ENCODE measurements at places on chromosomes 2 and 18.

DNA sequence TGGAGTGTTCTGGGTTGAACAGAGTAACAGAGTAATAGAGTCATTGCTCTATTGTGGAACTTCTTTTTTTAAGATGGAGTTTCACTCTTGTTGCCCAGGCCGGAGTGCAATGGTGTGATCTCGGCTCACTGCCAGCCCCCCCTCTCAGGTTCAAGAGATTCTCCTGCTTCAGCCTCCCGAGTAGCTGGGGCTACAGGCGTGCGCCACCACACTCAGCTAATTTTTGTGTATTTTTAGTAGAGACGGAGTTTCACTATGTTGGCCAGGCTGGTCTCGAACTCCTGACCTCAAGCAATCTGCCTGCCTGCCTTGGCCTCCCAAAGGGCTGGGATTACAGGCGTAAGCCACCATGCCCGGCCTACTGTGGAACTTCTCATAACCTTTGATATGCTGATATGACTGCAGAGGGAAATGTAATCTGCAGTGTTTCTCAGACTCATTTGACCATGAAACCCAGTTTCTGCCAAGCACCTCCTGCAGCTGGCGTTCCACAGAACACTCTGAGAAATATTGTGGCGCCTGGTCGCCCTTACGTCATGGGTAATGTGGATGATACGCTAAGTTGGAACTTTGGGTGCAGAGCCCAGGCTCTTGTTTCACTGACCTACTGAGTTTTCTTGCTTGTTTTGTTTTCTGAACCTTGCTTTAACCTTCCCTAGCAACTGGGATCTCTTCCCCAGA lies 213.8 kb downstream of the BCL2 start:
- H3K27ac ChIP-seq: no peak overlapping the region
- H3K27me3 ChIP-seq: no peaks in the 10 kb centered on the region
- no peak for DNase-seq
- H3K4me3 ChIP-seq: no peak overlapping the region

- H3K4me1 ChIP-seq: peaks cover 3% of the 10 kb centered on the region
- peaks cover 12% of the 10 kb centered on the region for H3K36me3 ChIP-seq
- no peak overlapping the region for H3K27ac ChIP-seq
- H3K27me3 ChIP-seq: no peaks in the 10 kb centered on the region
- no peak overlapping the region for H3K4me3 ChIP-seq
- DNase-seq: peak; percentile 44
These were observed 63.4 kb downstream of the ZCCHC2 start for GRCh38 chr18:62586151-62586774.

DNA sequence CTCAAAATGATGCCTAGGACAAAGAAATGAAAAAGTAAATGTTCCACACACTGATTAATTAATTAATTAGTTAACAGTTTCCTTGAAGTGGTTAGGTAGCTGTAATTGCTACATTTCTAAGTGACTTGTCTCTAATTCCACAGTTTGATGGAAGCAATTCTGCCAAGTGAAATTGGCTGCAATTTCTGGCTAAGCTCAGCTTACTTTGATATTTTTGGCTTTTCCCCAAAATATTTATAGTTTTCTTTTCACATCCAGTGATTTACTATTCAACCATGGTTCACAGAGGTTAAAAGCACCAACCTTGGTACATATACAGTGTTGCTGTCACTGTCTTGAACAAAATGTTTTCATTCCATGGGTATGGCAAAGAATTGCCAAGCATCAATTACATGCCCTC lies 459.5 kb upstream of the CDH20 start:
- DNase-seq: no peak
- H3K4me1 ChIP-seq: no peaks in the 10 kb centered on the region

DNA sequence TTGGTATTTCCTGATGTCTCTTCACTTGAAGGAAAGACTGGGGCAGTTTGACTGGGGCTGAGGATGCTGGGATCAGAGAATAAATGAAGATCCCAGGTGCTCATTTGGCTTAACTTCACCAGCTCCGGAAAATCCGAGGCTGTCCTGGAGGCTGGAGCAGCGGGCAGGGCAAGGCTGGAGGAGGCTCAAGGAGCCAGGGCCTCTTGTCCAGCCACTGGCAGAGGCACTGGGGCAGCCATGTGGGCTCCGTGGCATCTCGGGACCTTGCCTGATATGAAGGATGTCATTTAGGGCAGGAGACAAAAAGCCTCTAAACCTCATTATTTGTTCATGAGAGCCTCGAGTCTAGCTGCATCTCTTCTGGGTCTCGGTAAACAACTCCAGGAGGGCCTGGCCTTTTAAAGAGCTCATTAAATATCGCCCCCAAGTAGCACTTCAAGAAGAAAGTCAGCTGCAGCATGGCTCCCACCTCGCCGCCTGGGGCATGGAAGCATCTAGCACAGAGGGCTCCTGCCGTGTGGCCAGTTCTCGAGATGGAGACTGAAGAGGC lies 13.5 kb upstream of the GPR55 start:
- H3K36me3 ChIP-seq: no peaks in the 10 kb centered on the region
- no peak overlapping the region for H3K27ac ChIP-seq
- H3K4me3 ChIP-seq: no peak overlapping the region
- H3K4me1 ChIP-seq: no peaks in the 10 kb centered on the region

- H3K27ac ChIP-seq: no peak overlapping the region
- H3K27me3 ChIP-seq: peaks cover 2% of the 10 kb centered on the region
- H3K4me3 ChIP-seq: no peak overlapping the region
- no peak for DNase-seq
- H3K36me3 ChIP-seq: no peaks in the 10 kb centered on the region
- H3K4me1 ChIP-seq: peaks cover 2% of the 10 kb centered on the region
These were observed 222.9 kb upstream of the AGAP1 start for GRCh38 chr2:235270956-235271355.

DNA sequence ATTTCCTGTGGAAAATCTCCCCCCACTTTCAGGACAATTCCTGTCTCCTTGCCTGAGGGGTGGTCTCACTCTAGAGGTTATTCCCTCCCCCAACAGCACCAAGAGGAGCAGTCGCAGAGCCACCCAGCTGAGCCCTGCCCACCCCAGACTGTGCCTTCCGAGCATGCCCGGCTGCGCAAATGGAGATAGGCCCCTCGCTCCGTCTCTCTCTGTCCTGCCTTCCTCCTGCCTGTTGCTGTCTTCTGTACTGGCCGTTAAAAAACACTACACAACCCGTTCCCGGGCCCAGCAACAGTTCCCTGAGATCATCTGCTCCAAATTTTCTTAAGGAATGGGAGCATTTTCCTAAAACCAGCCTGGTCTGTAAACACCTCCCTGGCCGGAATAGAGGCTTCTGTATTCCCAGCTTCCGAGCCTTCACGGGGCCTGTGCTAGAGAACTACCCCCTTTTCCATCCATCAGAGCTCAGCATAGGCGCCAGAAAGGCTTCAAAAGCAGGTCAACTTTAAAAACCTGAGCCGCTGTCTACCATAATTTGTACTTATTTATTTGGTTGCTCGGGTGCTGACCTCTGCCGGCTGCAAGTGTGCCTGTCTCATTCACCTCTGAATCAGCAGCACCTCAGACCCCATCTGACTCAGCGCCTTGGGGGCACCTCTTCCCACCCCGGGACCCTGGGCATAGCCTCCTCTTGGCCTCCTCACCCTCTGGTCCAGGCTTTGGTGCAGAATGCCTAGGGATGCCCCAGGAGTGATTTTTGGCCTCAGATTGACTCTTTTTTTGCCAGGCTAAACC lies 159.4 kb downstream of the PXDN start:
- H3K36me3 ChIP-seq: no peaks in the 10 kb centered on the region
- H3K27ac ChIP-seq: no peak overlapping the region
- DNase-seq: no peak
- peaks cover 3% of the 10 kb centered on the region for H3K27me3 ChIP-seq
- H3K4me3 ChIP-seq: no peak overlapping the region

DNA sequence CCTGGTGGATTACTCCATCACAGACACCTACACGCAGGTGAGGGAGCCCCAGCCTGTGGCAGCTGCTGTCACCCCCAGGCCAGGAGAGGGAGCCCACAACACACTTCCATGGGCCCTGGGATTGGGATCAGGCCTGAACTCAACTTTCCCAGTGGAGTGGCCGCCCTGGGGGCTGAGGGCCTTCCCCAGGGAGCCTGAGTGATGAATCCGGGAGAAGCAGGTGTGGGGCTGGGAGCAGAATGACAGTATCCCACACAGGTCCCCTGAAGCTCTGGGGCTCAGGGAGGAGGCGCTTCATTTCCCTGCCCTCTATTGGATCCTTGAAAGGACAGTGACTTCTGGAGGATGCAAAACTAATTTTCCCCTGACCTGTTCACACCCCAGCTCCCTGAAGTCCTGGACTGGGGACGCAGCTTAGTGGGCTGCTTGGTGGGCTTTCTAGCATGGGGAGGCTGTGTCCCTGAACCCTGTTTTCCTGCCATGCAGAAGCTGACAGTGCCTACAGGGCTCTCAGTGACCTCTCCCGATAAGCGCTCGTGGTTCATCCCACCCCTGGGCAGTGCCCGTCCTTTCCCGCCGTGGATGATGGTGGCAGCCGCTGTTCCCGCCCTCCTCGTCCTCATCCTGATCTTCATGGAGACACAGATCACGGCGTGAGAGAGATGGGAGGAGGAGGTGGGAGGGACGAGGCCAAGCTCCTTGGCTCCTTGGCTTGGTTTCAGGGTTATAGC lies 11.0 kb downstream of the SLC4A3 start:
- no peak overlapping the region for H3K4me3 ChIP-seq
- H3K27ac ChIP-seq: no peak overlapping the region
- peaks cover 6% of the 10 kb centered on the region for H3K4me1 ChIP-seq
- no peak for DNase-seq

GRCh38 chr18:3411327-3411726 lies 38.6 kb upstream of the TGIF1 start:
- no peak for DNase-seq
- no peak overlapping the region for H3K27ac ChIP-seq
- H3K27me3 ChIP-seq: no peaks in the 10 kb centered on the region
- H3K4me3 ChIP-seq: no peak overlapping the region

- no peaks in the 10 kb centered on the region for H3K27me3 ChIP-seq
- H3K4me1 ChIP-seq: no peaks in the 10 kb centered on the region
- peak; percentile 22 for DNase-seq
- no peak overlapping the region for H3K4me3 ChIP-seq
These were observed 54.2 kb upstream of the CTDP1 start for GRCh38 chr18:79625195-79625923.

GRCh38 chr18:62852851-62853250 lies 137.5 kb downstream of the PHLPP1 start:
- H3K27me3 ChIP-seq: no peaks in the 10 kb centered on the region
- no peak overlapping the region for H3K4me3 ChIP-seq
- no peak overlapping the region for H3K27ac ChIP-seq
- DNase-seq: no peak

- no peaks in the 10 kb centered on the region for H3K36me3 ChIP-seq
- no peak overlapping the region for H3K27ac ChIP-seq
- H3K27me3 ChIP-seq: no peaks in the 10 kb centered on the region
- H3K4me1 ChIP-seq: no peaks in the 10 kb centered on the region
- DNase-seq: no peak
- H3K4me3 ChIP-seq: no peak overlapping the region
These were observed 37.8 kb downstream of the CAPN13 start for GRCh38 chr2:30769481-30769780.

DNA sequence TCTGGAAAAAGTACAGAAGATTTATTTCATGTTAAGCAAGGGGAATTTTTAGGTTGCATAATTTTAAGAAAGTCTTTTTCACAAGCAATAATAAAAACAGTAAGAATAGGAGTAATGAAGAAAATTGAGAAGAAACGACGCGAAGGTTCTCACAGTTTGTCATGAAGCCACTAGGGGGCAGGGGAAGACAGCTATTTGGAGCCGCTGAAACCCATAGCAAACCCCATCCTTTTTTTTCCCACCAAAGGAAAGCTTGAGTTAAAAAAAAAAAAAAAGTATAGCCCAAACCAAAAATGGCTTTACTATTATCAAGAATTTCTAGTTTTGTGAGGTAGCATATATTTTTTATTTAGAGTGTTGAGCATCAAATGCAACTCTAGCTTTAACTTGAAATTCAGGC lies 300.9 kb downstream of the PHLPP1 start:
- H3K27me3 ChIP-seq: peaks cover 2% of the 10 kb centered on the region
- DNase-seq: peak; percentile 44
- no peak overlapping the region for H3K27ac ChIP-seq
- no peaks in the 10 kb centered on the region for H3K4me1 ChIP-seq

- H3K27me3 ChIP-seq: peaks cover 93% of the 10 kb centered on the region
- DNase-seq: no peak
- peak overlapping the region; percentile 52 for H3K4me3 ChIP-seq
- peaks cover 3% of the 10 kb centered on the region for H3K4me1 ChIP-seq
These were observed 5.3 kb downstream of the ZEB2 start for GRCh38 chr2:144514616-144515091.

- peak overlapping the region; percentile 78 for H3K4me3 ChIP-seq
- peak; percentile 35 for DNase-seq
- peak overlapping the region; percentile 86 for H3K27ac ChIP-seq
- no peaks in the 10 kb centered on the region for H3K36me3 ChIP-seq
- H3K27me3 ChIP-seq: no peaks in the 10 kb centered on the region
- peaks cover 5% of the 10 kb centered on the region for H3K4me1 ChIP-seq
These were observed 848 bp downstream of the TMSB10 start for GRCh38 chr2:84906108-84906899.

DNA sequence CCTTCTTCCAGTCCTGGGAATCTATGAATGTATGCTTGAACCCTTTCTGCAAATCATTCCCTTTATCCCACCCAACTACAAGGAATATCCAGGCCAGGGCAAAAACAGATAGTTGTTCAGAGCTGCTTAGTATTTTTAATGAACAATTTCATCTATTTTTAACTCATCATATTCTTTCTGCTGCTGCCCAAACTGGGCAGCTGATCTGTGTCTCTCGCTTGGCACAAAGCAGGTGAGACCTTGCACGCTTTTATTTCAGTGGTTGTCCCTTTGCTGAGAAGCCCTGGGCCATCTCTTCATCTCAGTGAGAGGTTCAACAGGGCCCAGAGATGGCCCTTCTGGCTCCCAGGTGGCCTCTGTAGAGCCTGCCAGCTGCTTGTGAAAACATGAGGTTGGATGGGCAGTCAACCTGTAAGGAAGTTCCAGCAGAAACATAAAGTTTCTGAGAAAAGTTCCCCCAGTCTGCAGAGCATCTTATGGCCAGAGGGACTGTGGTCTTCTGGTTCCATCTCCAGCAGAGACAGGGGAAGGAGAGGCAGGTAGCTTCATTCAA lies 57.5 kb downstream of the MYCN start:
- H3K27me3 ChIP-seq: no peaks in the 10 kb centered on the region
- no peaks in the 10 kb centered on the region for H3K36me3 ChIP-seq
- H3K4me3 ChIP-seq: no peak overlapping the region
- DNase-seq: no peak
- no peak overlapping the region for H3K27ac ChIP-seq

Measured in large intestine (tissue), 12 donors.